ENCODE measurements at places on chromosomes 13 and 19.

- DNase-seq, result no peak
Measured at GRCh38 chr19:47729468-47729798, 15.9 kb upstream of the NOP53 start.

- DNase-seq, result no peak
Measured at GRCh38 chr19:3474010-3474409, 6.3 kb downstream of the SMIM24 start.

DNA sequence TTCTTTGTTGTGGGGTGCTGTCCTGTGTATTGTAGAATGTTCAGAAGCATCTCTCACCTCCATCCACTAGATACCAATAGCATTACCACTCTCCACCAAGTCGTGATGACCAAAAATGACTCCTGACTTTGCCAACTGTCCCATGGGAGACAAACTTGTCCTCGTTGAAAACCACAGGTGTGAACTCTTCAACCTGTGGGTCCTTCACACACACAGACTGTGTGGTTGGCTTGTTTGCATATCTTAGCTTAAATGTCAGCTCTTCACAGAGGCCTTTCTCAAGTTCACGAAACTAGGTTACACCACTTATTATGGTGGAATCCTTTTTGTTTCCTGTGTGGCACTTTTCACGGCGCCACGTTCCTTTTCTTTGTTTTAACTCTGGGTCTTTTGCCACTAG lies 6.8 kb downstream of the GPC5 start:
- no peak for DNase-seq

DNA sequence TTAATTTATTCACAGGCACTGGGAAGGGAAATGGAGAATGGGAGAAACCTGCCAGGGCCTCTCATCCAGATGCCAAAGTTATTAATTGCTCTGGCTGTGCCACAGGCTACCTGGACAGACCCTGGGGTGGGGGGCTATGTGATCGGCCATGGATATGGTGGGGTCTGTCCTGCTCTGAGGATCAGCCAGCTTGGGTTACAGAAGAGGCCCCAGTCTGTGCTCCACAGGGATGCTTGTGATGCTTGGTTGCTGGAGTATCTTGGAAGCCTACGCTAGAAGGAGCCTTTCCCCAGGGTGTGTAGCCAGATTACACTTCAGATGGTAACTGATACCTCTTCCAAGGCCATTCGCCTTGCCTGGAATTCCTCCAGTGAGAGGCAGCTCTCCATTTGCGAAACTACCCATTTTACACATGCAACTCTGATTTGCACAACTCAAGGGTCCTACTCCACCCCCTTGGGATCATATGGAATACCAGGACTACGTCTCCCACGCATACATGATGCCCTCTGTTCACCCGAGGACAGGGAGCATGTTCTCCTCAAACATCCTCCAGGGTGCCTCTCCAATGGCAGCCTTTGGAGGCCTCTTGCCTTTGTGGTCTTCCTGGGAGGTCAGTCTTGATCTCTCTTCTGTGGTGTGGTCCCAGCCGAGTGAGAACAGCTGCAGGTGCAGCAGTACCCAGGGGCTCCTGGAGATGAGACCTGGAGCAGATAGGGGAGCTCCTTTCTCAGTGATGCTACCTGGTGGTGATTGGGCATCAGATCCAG lies 186.6 kb upstream of the TSHZ3 start:
- no peak for DNase-seq

DNA sequence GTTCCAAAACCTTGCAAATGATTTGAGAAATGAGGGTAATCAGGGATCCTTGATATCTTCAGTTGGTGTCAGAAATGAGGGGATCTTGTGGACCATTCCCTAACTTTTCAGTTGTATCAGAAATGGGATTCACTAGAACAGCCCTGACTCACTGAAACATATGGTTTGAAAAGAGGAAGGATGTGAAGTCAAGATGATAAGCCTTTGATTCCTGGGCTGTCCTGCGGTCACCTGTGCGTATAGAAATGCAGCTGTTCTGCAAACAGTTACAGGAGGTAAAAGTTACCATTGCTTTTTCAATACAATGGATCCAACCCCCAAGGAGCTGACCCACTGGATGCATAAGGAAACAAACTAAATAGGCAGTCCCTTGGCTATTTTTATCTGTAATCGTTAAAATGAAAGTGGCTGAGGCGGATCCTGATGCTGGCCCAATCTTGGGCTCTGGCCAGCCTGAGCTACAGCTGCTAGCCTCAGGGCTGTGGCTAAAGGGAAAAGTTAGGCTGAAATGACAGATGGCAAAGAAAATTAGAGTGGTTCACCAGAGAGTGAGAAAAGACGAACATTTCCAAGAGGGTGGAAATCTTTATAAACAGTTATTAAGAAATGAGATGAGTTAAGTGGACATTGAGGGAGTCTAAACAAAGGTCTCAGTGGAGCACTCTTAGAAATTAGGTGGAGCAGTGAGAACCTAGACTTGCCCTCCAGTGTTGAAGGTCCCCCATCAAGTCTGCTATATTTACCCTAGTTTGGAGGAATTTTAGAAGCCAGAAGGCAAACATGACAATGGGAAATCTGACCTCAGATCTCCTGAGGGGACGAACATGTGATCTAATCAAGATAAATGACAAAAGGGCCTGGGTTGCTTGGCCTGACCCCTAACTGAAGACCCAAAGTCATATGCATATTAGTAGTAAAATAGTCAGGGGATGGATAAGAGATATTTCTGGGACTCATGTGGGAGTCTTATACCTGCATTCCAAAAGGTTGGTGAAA lies 7.6 kb downstream of the SIGLECL1 start:
- DNase-seq, result no peak

DNA sequence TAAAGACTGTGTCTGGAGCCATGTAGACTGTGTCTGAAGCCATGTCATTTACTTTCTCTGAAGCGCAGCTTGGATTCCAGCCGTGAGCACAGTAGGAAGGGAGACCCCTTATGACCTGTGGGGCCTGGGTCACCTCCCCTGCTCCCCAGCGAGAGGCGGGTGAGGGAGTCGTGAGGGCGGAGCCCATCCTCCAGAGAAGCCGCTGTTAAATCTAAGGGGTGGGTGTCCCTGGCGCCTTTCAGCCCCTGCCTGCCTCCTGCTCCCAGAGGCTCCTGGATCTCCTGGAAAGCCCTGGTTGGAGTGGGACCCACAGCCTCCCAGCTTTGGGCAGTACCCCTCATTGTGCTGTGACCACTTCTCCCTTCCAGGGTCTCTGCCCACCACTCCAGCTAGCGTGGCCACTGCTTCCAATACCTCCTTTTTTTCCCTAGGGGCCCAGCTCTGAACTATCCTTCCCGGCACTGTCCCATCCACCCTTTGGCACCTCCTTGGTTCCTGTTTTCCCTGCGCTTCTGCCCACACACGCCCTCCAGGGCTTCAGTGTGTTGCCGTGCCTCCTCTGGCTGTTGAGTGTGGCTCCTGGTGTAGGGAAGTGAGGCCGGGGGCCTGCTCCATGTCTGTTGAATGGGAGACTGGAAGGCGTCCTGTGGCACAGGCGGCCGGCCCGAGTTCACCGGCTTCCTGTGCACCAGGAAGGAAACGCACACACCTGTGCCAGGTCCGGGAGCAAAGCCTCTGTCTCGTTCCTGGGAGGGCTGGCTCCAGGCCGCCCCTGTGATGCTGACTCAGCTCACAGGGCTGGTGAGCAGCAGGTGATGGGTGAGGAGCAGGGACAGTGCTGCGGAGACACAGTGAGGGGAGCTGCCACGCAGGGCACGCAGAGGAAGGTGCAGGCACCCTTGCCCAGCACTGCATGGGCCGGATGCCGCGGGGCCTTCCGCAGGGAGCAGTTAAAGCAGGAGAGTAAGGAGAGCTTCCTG lies 29.4 kb downstream of the ATP4B start:
- DNase-seq, result no peak

- DNase-seq, result no peak
Measured at GRCh38 chr13:33199289-33199850, 86.2 kb downstream of the STARD13 start.

DNA sequence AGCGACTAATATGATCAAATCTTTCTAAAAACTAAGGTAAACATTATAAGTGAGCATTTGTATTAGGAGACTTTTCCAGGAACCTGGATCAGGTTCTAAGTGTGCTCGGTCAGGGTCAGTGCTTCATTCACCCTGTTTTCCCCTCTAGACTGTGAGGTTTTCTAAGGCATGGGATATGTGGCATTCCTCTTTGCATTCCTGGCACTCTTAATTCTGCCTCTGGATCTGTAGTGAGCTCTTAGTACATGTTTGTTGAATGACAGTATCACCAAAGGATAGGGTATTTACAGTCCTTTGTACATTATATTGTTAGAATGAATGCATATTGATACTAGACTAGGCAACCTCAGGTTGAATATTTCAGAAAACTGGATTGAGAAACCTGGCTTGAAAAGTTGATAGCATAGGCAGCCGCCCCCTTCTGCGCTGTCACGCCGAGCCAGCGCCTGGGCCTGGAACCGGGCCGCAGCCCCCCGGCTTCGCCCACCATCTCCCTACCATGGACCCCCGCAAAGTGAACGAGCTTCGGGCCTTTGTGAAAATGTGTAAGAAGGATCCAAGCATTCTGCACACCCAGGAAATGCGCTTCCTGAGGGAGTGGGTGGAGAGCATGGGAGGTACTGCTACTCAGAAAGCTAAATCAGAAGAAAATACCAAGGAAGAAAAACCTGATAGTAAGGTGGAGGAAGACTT lies 156.5 kb downstream of the KCNRG start:
- DNase-seq, result no peak

- no peak for DNase-seq
Measured at GRCh38 chr19:2046046-2046907, 4.8 kb downstream of the MKNK2 start.

DNA sequence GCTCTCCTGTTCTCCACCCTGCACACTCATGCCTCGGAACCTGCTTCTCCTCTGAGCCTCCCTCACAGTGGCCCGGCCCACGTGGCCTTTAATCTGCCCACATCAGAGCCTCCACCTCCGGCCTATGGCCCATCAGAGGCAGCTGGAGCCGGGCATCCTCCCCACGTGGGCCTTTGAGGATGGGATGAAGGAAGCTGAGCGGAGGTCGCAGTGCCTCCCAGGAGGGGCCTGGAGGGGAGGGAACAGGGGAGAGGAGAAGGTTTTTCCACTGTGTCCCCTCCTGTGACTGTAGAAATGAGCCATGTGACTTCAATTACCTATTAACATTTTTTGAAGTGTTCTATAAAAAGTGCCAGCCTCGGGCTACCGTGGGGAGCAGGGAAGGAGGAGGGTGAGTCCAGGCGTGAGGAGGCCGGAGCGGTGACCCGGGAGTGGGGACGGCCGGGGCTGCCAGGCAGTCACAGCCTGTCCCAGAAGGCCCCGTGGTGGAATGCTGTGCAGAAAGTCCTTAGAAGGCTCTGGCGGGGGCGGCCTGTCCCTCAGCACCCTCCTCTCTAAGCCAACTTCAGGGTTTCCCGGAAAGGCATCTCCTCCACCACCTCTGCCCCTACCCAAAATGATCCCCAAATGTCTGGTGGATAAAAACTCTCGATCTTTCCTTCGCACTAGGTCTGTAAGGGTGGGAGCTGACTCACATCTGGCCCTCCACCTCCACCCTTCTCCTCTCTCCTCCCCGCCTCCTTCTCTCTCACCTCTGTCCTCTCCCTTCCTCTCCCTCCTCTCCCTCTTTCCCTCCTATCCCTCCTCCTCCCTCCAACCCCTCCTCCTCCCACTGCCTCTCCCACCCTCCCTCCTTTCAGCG lies 24.8 kb upstream of the SLC1A5 start:
- DNase-seq, result no peak

- DNase-seq, result no peak
Measured at GRCh38 chr13:40390401-40390916, 276.0 kb downstream of the FOXO1 start.

- no peak for DNase-seq
Measured at GRCh38 chr13:64305246-64305645, 2889.6 kb upstream of the PCDH20 start.

DNA sequence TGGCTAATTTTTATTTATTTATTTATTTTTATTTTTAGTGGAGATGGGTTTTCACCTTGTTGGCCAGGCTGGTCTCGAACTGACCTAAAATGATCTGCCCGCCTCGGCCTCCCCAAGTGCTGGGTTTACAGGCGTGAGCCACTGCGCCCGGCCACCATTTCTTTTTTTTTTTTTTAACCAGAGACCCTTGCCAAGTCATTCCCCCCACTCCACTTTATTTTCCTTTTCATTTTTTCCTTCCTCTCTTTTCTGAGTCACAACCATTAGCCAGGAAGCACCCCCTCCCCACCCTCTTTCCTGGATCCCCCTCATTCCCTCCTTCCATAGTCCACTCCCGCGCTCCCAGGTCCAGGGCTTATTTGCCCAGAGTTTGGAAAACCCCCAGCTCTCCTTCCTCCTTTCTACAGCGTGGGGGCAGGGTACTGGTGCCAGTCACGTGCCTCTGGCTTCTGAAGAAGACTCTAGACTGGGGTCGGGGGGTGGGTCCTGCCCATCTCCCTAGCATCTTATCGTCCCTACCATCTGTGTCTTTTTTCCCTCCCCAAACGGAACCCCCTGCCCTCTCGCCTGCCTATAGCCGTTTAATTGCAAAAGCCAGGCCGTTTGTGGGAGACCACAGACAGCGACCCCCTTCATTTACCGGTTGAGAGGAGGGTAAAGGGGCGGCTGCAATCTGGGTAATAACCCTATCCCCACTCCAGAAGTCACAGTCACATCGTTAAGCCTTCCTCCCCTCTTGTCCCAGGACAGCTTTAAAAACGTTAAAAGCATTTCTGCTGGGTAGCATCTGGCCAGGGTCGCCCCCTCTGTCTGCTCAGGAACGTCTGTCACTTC lies 1.1 kb upstream of the CALR start:
- no peak for DNase-seq

DNA sequence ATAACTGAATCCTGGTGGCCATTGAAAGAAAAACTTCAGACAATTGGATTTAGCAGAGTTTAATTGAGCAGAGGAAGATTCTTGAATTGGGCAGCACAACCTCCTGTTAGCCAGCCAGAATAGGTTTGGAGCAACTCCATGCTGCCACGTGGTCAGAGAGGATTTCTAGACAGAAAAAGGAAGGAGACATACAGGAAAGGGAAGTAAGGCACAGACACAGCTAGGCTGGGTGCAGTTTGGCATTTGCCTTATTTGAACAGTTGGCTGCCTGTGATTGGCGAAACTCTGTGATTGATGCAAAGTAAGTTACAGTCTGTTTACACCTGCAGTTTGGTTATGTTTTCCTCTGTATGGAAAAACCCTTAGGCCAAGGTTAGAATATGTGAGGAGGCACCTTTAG lies 85.8 kb upstream of the SPATA13 start:
- DNase-seq, result no peak

DNA sequence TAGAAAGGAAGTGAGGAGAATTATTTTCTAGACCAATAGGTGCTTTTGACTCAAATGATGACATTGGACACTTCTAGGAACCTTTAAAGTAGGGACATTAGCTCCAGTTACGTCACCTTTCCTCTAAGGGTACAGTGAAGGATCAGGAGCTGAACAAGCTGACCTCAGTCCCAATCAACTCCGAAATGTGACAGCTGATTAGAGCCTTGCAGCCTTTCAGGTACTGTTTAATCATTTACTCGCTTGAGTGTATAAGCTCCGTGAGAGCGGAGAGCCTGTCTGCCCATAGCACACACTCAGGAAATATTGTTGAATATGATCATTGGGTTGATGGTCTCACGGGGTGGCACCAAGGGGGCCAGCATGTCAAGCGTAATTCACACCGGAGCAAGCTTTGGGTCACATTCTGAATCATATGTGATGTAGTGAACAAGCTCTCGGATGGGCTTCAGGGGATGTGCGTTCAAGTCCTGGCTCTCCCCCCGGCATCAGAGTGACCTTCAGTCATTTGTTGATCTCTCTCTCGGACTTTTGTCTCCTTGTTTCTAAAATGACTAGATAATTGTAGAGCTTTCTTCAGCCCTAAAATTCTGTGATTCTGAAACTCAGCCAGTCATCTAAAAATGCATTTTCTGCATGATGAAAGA lies 141.9 kb downstream of the ZIC5 start:
- no peak for DNase-seq

- no peak for DNase-seq
Measured at GRCh38 chr13:72959643-72960042, 99.2 kb upstream of the KLF5 start.

- DNase-seq, result no peak
Measured at GRCh38 chr19:56639217-56639616, 3.7 kb upstream of the SMIM17 start.

All from stimulated activated CD8-positive, alpha-beta memory T cell treated with anti-CD3 and anti-CD28 coated beads, Interleukin-4, amount 100 ng/mL, for 1 hour (primary cell).